ENCODE measurements at places on chromosomes 5 and 9.
A peak's percentile ranks its signal among the peaks of the same experiment; 100 is the strongest.

DNA sequence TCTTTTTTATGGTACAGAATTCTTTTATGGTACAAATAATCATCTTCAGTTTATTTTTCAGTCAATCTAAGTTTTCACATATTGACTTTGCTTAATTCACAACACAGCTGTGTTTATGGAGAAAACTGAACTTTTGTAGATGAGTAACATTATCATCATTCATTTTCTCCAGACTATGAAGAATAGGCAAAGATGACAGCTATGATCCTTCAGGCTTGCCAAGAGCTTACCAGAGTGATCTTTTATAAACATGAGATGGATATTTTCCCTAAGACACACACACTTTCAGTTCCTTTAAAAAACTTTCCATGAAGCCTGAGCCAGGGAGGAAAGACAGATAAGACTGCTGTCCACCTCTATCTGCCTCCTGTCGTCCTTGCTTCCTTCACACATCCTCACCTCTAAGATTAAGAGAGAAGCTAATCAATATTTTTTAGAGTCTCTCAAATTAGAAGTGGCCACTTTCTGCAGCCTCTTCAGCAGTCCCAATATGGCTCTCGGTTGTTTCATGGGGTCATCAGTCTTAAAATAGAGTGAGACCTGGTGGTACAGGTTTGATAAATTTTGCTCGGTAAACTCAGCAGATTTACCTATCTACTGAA is 108.1 kb upstream of the SLC27A6 start:
- no peak for DNase-seq

DNA sequence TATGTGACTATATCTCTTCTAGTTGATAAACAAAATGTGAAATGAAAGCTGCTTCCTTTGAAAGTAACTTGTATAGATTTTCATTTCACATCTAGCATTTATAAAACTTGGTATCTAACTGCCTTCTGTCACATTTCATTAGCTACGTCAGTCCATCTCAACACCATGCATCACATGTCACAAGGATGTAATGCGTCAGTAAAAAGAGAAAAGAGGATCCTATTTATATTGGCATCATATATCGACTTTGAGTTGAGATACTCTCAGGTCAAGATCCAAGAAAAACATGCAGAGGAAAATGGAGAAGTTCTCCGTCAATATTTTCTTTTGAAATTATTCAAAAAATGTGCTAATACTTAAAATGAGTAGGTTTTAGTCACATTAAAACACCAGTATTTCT is 1211.2 kb downstream of the EFNA5 start:
- no peak for DNase-seq

DNA sequence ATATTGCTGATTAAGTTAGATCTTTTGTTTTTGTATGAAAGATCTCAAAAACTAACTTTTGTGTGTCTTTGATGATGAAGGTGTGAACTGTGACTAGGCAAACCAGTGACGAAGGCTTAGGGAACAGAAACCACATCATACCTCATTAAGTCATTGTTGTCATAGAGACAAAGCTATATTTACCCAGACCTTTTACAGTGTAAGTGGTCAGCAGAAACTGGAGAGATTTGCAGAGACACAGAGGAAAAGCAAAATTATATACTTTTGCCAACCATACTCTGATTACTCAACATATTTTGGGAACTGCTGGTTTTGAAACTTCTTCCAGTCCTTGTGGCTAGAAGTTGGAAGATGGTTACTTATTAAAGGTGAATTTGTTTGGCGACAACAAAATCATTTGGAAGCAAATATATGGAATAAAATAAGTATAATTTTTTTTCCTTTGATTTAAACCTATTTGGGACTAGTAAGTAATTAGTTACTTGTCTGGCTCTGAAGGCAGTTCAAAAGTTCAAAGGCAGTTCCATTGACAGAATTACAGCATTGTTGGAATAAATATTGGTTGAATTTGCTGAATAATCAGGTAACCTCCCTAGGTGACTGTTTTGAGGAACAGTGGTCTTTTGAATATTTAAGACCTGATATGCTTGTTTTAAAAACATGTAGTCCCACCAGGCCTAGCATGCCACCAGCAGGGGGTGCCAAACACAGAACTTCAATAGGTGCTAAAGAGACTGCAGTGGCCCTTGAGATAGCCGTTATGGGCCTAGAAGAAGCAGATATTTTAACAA is 103.8 kb downstream of the RPS23 start:
- DNase-seq: peak; percentile 85

DNA sequence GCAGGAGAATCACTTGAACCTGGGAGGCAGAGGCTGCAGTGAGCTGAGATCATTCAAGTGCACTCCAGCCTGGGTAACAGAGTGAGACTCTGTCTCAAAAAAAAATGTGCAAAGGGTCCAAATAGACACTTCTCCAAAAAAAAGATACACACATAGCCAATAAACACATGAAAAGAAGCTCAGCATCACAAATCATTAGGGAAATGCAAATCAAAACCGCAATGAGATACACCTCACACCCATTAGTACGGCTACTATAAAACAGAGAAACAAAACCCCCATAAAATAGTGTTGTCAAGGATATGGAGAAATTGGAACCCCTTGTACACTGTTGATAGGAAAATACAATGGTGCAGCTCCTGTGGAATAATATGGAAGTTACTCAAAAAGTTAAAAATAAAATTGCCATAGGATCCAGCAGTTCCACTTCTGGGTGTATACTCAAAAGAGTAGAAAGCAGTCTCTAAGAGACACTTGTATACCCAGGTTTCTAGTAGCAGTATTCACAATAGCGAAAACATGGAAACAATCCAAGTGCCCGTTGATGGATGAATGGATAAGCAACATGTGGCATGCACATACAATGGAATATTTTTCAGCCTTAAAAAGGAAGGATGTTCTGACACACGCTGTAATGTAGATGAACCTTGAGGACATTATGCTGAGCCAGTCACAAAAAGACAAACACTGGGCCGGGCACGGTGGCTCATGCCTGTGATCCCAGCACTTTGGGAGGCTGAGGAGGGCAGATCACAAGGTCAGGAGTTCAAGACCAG is 57.2 kb upstream of the PPARGC1B start:
- DNase-seq: no peak

DNA sequence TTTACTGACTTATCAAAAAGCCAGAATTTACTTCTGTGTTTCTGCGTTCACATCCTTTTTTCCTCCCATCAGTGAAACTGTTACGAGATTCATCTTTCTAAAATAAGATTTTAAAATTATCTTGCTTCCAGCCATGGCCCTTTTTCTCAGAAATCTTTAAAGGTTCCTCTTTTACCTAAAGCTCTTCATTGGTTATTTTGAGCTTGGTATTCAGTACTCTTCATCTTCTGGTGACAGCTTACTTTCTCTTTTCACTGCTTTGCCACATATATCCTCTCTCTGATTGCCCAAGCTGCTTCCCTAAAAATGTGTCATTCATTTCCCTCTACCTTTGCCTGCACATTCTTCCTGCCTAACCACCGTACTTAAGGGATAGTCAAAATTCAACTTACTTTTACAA is 32.3 kb downstream of the TGFBR1 start:
- DNase-seq: no peak

- no peak for DNase-seq
Measured at GRCh38 chr5:61966997-61967396, 339.0 kb upstream of the KIF2A start.

DNA sequence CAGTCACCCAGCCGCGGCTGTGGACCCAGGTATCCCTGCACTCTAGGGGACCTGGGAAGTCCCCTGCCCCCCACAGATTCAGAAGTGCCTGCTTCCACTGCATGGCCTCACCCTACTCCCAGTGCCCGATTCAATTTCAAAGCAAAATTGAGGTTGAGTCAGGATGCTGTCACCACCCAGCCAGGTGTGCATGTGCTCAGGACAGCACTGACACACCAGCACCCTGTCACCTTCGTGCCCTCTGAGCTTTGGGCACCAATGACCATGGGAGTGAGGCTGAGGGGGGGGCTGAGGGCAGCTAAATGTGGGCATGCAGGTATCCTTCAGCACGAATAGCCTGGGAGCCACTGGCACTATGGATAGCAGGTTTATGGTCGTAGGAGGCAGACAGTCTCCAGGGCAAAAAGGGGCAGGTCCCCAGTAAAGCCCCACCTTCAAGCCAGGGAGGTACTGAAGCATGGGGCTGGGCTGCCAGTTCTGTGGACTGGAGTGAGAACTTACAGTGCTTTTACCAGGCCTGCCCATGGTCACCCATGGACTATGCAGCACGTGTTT is 1151.6 kb upstream of the CDH6 start:
- no peak for DNase-seq

DNA sequence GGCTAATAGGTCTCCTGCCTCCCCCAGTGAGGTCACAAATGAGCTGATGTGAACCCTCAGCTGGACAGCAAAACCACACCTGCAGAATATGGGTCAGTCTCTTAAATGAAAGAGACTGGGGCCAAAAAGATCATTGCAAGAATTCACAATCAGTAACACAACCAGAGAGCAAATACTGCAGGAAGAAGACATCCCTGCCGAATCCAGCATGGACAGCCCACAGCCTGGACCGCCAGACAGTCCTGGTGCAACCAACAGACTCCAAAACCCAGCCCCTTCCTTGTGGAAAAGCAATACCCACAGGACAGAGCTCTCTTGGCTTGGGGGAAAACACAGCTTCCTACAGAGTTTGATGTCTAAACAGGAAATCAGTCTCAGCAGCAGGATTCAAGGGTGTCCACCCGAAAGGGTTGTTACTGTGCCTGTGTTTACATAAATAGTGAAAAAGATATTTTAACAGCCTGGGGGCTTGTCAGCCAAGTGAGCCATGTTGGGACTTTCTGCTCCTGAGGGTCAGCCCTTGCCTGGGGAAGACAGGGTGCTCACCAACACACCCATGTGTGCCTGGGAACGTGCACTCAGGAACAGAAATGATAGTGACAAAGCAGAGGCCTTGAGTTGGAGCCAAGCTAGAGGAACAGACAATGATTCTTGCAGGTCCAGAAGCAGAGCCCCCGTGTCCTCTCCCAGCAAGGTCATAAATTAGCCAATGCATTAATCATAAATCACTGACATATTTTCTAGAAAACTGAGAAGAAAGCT is 106.2 kb downstream of the SEMA5A start:
- DNase-seq: peak; percentile 26

DNA sequence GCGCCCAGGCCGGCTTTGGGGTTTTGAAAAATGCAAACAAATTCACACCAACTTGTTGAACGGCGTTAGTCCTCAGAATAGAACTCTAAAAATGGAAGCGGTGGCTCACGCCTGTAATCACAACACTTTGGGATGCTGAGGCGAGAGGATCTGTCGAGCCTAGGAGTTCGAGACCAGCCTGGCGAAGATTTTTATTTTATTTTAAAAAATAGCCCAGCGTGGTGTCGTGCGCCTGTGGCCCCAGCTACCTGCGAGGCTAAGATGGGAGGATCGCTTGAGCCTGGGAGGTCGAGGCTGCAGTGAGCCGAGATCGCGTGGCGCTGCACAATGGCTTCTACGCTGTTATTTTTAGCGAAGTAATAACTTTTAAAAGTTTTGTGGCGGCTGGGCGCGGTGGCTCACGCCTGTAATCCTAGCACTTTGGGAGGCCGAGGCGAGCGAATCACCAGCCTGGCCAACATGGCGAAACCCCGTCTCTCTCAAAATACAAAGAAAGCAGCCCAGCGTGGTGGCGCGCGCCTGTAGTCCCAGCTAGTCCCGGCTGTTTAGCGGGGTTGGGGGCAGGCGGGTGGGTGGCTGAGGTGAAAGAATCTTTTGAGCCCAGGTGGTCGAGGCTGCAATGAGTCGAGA is 694 bp upstream of the PLIN2 start:
- DNase-seq: no peak

Data from IMR-90 (cell line).